ENCODE measurements at places on chromosomes 13 and 19. TPM values are rescaled to one million over a fixed set of nuclear protein-coding genes. Genes with fewer than 3 reads are reported as not detected.
A peak's percentile ranks its signal among the peaks of the same experiment; 100 is the strongest.

Gene HPN
- polyA plus RNA-seq: 23.2 TPM

Gene ZNF324
- polyA plus RNA-seq: 8.5 TPM

Gene CGB3
- polyA plus RNA-seq: not detected

DNA sequence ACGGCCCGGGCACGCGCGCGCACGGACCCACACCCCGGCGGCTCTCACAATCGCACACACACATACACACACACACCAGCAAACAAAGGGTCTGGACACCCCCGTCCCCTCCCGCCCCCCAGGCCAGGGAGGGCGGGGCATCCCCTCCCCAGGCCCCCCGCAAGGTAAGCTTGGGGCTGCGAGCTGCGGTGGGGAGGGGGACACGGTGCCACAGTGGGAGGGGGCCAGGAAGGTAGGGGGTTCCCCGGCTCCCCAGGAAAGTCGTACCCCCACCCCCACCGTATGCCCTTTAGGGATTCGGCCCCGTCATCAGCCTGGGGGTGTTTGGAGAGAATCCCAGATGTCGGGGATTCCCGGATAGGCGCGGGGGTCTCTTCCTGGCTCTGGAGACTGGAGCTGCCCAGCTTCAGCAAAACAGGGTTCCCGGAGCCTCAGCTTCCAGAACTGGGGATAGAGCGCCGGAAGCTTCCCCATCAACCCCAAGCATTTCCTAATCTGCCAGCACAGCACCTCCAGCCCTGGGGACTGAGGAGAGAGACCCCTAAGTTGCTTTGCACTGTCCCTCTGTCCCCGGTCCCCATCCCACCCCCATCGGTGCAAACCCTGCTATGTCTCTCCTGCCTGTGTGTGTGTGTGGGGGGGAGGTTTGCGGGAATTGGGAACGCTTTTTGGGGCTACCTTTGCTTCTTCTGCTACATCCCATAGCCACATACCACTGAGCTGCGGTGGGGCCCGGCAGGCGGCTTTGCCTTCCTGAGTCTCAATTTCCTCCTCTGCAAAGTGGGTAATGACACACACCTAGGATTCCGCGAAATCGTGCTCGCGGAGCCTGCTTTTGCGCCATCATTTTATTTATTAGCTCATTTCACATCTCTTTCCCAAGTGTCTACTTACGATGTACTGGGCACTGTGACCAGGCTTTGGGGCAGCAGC lies 1.8 kb upstream of the CDC37 start:
- DNase-seq: no peak

DNA sequence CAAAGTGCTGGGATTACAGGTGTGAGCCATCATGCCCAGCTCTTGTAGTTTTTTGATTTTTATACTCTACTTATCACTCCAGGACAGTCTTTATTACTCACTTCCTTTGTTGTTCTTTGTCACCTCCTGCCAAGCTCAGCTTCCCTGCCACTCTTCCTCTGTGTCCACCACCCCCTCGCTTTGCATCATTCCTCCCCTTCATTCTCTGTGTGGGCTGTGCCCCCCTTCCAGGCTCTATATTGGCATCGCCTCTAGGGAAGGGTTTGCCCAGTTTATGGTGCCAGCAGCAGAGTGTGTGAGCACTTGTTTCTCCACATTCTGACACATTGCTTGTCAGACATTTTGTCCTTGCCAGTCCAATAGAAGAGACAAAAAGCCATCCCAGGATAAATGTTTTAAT lies 15.1 kb downstream of the ZNF302 start:
- DNase-seq: no peak

DNA sequence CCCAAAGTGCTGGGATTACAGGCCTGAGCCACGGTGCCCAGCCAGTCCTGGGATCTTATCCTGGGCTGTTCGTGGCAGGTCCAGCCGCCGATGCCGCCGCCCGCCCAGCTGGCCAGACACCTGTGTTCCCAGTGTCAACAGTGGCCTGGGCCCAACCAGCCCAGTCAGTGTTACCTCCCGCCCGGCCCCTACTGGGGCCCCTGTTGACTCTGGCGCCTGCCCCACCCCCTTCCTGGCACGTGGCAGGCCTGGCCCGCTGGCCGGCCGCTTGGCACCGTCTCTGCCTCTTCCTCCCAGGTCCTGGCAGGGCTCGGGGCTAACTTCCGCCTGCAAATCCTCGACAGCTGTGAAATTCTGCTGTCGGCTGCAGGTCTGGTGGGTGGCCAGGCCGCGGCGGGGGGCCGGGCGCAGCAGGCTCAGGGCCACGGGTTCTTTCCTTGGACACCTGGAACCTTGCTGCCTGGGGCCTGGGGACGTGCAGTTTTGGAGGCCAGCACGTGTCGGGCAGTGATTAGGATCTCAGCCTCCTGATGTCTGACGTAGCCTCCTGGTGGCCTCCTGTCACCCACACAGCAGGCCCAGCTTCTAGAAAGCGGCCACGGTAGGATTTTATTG lies 9.1 kb downstream of the ARID3A start:
- peak; percentile 92 for DNase-seq

GRCh38 chr19:35903550-35904179 lies 1.3 kb downstream of the HCST start:
- peak; percentile 60 for DNase-seq

- DNase-seq: no peak
These were observed 142.1 kb downstream of the PDS5B start for GRCh38 chr13:32728327-32728726.

- no peak for DNase-seq
These were observed 1.7 kb downstream of the IL4I1 start for GRCh38 chr19:49894879-49895565.

DNA sequence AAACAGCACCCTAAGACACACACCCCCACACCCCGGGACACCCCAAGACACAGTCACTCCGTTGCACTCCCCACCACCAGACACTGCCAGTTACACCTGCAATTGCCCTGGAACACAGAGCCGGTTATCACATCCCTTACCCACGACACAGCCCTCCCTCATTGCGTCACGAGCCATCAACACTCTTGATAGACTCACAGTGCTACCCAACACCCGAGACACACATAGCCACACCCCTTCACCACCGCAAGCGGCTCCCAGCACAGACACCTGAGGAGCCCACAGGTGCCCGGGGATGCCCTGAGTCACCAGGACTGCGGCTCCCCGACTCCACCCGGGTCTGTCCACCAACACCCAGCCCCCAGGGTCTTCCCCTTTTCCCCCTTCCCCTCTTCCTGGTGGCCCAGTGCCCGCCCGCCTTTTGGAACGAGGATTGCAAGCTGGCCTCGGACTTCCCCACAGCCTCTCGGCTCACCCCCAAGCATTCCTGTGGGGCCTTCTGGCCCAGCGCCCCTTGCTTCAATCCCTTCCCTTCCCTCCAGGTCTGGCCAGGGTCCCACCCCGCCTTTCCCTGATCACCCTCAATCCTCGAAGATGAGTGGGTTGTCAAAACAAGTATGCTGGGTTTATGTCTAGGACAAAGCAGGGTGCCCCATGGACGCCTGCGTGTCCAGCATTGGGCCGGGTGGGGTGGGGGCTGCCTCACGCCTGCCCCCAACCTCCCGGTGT lies 1.7 kb upstream of the PTGER1 start:
- DNase-seq: peak; percentile 87

GRCh38 chr19:49475995-49476880 lies 2.2 kb downstream of the FLT3LG start:
- DNase-seq: no peak

- no peak for DNase-seq
These were observed 20.6 kb downstream of the ZNF701 start for GRCh38 chr19:52590728-52591127.

DNA sequence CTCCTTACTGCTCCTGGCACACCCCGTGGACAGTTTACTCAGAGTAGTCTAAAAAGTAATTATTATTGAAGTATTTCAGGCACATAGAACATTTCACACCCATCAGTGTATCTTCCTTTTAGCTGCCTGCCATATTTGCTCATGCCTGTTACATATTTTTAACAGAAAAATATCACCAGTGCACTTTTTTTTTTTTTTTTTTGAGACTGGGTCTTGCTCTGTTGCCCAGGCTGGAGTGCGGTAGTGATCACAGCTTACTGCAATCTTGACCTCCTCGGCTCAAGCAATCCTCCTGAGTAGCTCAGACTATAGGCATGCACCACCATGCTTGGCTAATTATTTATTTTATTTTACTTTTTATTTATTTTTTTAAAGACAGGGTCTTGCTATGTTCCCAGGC lies 40.7 kb upstream of the GPI start:
- DNase-seq: no peak

DNA sequence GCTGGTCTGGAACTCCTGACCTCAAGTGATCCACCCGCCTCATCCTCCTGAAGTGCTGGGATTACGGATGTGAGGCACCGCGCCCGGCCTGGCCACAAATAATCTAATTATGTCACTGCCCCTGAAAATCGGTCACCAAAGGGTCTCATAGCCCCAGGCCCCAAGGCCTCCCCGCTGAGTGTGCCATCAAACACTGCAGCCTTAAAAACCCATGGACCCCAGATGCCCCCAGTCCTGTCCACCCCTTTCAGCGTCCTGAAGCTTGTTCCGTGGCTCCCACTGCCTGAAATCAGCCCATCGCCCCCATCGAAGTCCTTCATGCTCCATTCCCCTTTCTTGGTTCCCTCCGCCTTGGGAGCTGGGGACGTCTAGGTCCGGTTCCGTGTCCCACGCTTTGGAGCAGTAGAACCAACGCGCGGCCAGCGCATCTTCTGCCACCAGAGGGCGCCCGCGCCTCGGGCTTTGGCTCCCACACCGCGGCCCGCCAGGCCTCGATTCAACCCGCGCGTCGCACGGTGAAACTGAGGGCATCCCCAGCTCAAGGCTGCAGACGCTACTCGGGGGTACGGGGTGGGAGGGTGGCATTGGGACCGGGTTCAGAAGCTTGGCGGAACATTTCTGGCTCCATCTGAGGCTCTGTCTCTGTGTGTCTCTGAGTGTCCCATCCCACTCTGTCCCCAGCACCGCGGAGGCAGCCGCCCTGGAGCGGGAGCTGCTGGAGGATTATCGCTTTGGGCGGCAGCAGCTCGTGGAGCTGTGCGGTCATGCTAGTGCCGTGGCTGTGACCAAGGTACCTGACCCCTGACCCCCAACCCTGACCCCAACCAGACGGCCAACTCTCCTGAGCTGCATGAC lies 3.5 kb downstream of the YJEFN3 start:
- peak; percentile 66 for DNase-seq

- no peak for DNase-seq
These were observed 470.2 kb upstream of the PRR20A start for GRCh38 chr13:56670563-56670962.

- no peak for DNase-seq
These were observed 548.2 kb downstream of the KCTD12 start for GRCh38 chr13:76338003-76338402.

DNA sequence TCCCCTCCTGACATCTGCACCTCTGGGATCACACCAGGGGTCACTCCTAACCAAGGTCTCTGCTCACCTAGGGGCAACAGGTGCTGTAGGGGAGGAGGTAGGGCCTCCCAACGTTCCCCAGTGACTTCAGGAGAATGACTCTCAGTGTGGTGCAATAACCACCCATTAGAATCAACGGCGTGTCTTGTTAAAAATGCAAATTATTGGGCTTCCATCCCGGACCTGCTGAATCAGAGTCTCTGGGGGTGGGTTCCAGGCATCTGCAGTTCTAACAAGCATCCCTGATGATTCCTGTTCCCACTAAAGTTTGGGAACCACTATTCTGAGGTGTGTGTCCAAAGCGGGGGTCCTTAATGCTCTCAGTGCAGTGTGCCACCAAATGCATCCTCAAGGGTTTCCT lies 84.6 kb downstream of the CRYL1 start:
- DNase-seq: no peak

Measured in right lung (tissue), 10 donors.